Activated CD8-positive, alpha-beta memory T cell treated with anti-CD3 and anti-CD28 coated beads, Interleukin-2, amount 10 ng/mL, durations not matched to agents 7 days and 5 days (primary cell): ENCODE measurements at places on chromosomes 12 and 14. TPM values are rescaled to one million over a fixed set of nuclear protein-coding genes. Genes with fewer than 3 reads are reported as not detected.

DNA sequence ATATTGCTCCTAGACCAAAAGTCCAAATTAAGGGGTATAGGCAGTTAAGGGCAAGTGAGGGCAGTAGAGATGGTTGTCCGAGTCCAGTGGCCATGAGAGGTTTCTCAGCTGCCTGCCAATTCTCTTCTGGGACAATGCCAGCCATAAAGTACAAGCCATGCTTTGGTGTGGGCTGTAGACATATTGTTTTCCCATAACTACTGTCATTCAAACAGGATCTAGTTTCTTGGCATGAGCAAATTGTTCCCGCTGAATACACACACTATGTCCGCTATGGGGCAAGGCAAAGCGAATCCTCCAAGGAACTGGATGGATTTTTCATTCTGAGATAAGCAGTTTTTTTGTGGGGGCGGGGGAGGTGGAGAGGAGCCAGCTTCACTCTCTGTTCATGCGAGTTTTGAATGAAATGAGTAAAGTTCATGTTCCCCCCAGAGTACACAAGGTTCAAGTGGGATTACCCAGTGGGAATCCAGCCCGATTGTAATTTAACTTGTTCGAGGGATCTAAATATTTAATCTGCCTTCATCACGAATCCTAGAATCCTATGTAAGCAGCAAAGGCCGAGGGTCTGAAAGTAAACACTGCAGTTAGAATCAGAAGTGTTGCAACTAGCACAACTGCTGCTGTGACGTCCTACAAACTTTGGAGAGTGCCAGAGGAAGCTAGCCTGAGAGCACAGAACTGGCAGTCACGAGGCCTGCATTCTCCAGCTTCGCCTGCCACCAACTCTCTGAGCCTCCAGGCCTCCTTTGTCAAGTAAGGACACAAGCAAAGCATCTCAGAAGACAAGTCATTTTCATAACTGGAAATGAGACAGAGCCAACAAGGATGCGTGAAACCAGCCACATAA, 137.0 kb downstream of the CRADD start:
- no peak for DNase-seq

RDH5 gene
- total RNA-seq = 14.4 TPM

DNA sequence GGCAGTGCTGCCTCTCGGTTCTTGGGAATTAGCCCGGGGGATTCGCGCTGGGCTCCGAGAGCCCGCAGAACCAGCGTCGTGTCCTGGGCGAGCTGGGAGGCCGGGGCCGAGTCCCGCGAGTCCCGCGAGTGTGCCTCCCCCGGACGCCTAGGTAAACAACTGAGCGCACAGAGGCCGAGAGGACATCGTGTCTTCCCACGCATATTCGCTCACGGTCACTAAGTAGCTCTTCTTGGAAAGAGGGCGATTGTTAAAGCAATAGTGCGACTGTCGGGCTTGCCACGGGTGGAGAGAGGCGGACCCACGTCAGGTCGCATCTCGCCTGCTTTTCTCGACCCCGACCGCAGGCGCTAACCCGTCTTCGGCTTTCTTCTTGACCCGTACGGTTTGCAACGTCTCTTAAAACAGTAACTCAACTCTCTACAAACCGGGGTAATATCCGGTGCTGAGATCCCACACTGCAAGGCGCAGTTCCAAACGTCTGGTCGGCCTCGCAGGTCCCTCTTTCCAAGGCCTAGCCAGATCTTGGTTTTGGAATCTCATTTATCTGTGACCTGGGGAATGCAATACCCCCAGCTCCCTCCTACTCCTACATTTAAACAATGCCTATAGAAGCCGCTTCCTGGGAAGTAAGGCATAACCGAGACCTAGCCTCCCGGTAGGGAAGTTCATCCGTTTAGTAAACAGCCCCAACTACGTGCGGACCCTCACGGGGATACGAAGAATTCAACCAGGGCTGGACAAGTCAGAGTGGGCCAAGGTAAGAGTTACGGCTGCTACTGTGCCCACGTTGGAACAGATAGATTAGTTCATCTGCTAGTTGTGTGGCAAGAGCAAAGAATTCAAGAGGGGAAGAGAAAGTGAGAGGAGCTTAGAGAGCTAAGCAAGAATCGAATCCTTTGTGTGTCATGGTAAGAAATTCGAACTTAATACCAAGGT, 736 bp upstream of the PHLDA1 start:
- peak; percentile 70 for DNase-seq

DNA sequence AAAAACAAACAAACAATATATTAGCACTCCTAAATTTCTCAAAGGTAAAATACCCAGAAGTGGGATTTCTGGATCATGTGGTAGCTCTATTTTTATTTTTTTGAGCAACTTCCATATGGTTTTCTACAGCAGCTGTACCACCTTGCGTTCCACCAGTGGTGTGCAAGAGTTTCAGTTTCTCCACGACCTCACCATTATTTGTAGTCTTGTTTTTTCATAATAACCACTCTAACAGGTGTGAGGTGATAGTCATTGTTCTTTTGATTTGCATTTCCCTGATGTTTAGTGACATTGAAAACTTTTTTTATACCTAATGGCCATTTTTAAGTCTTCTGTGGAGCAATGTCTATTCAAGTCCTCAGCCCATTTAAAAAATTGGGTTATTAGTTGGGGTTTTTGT, 127.3 kb upstream of the SLC38A2 start:
- no peak for DNase-seq

DNA sequence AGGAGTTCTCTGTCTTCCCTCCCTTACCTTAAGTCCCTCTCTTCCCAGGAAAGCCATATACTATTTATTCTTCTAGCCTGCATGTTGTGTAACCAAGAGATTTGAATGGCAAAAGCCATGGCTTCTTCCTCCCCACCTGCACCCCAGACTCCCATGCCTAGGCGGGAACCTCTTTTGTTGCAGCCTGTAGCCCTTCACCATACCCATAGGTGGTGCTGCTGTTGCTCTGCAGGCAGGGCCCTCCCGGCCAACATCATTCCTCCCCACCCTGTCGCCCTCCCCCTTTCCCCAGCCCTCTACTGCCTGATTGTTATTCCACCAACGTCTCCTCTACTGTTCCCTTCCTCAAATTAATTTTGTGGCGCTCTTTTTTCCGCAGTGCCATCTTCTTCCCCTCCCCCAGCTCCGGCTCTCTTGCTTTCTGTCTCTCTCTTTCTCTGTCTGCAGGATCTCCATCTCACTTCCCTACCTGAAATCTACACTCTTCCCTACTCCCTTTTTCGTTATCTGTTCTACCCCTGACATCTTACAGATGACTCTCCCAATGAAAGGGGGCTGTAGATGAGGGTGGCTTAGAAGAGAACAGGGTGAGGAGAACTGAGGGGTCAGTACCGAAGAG, 13.8 kb downstream of the NGDN start:
- DNase-seq = no peak

GRCh38 chr12:91413581-91414546, 231.2 kb upstream of the DCN start:
- no peak for DNase-seq

DNA sequence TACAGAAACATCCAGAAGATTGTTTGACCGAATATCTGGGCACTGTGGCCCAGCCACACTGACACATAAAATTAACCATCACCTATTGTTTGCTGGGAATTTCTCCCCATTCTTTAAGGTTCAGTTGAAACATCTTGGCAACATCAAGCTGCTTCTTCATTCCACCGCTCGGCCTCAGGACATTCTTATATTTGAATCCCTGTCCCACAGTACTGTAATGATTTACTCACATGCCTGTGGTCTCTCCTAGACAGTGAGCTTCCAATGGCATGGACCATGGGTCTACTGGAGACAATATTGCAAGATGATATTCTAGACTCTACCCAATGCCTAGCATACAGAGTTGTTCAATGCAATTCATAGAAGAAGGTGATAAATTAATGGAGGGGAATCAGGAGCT, 56.1 kb downstream of the EMP1 start:
- DNase-seq = no peak

DNA sequence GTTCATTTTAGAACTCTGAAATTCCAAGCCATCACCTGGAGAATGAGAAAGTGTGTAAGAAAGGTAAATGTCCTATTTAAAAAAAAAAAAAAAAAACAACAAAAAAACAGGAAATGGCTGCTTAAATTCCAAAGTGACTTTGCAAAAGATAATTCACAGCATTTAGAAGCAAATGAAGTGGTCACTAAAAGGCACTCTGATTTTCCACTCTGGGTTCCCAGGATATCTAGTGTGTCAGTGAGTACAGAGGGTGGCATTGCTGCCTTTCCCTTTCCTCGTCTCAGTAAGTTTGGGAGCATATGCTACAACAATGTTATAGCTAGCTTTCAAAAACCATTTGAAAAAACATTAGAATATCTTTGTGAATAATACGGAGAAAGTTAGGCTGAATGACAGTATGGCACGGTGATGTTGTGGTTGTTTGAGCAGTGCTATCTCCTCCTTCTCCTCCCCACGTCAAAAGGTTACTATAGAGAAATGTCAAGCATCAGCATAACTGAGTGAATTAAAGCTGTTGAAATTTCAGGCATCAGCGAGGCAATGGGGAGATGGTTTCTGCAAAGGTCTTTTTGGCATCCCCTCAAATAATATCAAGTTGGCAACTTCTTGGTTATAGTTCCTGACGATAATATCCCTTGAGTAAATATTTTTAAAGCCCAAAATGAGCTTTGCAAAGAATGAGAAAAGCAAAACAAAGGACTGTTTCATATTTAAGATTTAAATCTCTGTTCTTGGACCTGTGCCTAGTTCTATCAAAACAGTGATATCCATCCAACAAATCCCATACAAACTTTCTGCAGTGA, 164.5 kb upstream of the E2F7 start:
- DNase-seq = no peak

GRCh38 chr12:70059373-70059772, 183.9 kb upstream of the CNOT2 start:
- DNase-seq = no peak

GRCh38 chr14:54976316-54976715, 50.6 kb downstream of the WDHD1 start:
- no peak for DNase-seq

CACNA1C gene
- total RNA-seq = 0.26 TPM

- no peak for DNase-seq
Observed at GRCh38 chr12:105548626-105549025, 218.1 kb downstream of the C12orf75 start.

- DNase-seq = no peak
Observed at GRCh38 chr14:39374851-39375250, 57.4 kb downstream of the FBXO33 start.

DNA sequence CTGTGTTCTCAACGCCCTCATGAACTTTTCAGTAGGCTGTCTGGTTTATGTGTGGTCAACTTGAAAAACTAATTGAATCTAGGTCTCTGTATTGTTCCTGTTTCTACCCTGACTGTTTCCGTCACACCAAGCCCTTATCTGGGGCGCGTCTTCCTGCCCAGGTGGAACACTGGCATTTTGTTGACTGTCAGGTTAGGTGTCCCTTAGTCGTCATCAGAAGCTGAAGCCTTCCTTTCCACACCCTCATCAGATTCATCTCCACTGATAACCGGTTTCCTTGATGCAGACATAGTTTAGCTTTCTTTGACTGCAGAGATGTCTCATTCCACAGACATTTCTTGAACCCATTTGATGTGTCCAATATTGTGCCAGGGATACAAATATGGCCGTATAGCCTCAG, 96.5 kb downstream of the DUSP16 start:
- peak; percentile 65 for DNase-seq

DNA sequence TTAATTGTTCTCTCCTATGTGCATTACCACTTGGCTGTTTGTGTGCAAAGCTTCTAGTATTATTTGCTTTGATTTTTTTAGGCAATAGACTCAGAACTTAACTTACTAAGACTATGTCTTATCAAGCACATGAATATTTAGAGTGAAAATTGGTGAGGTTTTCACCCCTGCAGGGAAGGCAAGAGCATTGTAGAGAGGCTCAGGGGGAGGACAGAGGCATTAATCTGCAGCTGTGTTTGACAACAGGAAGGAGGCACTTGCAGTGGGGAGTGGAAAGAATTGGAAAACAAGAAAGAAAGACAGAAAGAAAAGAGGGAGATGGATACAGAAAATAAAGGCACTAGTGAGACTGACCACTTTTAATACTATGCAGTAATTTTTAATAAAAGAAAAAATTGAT, 431.6 kb downstream of the PDZRN4 start:
- no peak for DNase-seq

- no peak for DNase-seq
Observed at GRCh38 chr12:29032446-29032845, 116.6 kb upstream of the FAR2 start.

GRCh38 chr12:4164559-4165558, 108.7 kb upstream of the CCND2 start:
- peak; percentile 81 for DNase-seq

- no peak for DNase-seq
Observed at GRCh38 chr12:25842254-25842653, 116.2 kb upstream of the RASSF8 start.

AMIGO2 gene
- 14.2 TPM for total RNA-seq

- DNase-seq = no peak
Observed at GRCh38 chr14:50320283-50320682, 8.2 kb downstream of the DMAC2L start.

- no peak for DNase-seq
Observed at GRCh38 chr14:92560106-92560865, 46.7 kb downstream of the RIN3 start.

- DNase-seq = no peak
Observed at GRCh38 chr12:42262271-42262670, 24.2 kb upstream of the YAF2 start.

GRCh38 chr14:101070540-101071492, 167.3 kb upstream of the RTL1 start:
- DNase-seq = peak; percentile 21

DNA sequence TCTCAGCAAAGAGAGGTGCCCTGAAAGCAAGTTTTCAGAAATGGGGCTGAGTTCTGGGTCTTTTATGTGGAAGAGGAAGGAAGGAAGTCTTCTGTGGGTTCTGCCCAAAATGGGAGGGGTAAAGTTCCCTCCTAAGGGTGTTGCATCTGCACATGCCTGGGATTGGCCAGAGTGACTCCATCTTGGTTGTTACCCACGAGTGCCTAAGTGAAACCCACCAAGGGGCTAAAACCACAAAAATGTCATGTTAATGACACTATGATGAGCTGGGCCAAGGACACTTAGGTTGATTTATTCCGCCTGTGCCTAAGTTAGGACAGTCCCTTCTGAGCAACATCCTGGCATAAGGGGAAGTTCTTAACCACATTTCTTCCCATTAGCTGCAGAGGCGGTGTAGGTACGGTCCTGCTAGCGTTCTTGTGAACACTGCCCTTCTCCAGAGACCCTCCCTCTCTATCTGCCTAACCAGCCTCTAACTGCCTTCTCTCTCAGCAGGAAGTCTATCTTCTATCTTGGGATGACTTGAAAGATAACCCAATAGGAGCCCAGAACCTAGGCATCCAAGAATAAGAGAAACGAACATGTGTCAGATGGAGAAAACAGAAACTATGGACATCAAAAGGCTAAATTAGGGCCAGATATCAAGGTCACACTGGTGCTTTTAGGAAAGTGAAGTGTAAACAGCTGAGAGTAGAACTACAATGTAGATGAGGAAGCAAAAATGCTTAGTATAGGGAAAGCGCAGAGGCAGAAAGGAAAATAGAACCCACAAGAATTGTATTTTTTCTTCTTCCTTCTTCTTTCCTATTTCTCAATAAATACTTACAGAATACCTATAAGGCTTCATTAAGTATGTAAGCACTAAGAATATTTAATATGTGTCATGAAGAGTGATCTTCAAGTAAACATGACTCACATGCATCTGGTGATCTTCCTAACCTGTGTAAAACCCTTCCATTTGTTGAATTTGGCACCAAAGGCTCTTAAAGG, 104.2 kb upstream of the AMN1 start:
- peak; percentile 43 for DNase-seq

OR6C76 gene
- total RNA-seq = not detected

GRCh38 chr12:54529581-54529980, 19.8 kb upstream of the PDE1B start:
- no peak for DNase-seq

MDP1 gene
- total RNA-seq = 11.4 TPM
